ENCODE measurements at places on chromosomes 4 and X.

DNA sequence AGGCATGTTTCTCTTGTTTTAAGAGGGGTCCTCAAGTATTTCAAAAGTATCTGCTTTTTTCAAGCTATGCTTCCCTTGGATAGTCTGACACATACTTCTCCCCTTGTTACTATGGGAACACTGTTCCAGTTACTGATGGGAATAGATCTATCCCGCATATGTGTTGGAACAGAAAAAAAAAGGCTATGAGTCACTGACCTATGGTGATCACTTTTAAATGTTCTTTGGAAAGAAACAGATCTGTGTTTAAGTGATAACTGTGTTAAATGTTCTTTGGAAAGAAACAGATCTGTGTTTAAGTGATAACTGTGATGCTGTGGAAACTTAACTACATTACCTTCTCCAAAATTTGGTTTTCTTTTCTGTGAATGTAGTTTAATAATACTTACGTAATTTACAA, 303.2 kb downstream of the TEX13C start:
- H3K27me3 ChIP-seq: no peaks in the 10 kb centered on the region
- H3K27ac ChIP-seq: no peak overlapping the region
- no peaks in the 10 kb centered on the region for H3K4me1 ChIP-seq
- H3K4me3 ChIP-seq: no peak overlapping the region

GRCh38 chrX:40933132-40933705, 152.0 kb upstream of the USP9X start:
- peak overlapping the region; percentile 98 for H3K27ac ChIP-seq
- peak overlapping the region; percentile 85 for H3K4me3 ChIP-seq
- H3K4me1 ChIP-seq: peaks cover 24% of the 10 kb centered on the region
- H3K36me3 ChIP-seq: no peaks in the 10 kb centered on the region

DNA sequence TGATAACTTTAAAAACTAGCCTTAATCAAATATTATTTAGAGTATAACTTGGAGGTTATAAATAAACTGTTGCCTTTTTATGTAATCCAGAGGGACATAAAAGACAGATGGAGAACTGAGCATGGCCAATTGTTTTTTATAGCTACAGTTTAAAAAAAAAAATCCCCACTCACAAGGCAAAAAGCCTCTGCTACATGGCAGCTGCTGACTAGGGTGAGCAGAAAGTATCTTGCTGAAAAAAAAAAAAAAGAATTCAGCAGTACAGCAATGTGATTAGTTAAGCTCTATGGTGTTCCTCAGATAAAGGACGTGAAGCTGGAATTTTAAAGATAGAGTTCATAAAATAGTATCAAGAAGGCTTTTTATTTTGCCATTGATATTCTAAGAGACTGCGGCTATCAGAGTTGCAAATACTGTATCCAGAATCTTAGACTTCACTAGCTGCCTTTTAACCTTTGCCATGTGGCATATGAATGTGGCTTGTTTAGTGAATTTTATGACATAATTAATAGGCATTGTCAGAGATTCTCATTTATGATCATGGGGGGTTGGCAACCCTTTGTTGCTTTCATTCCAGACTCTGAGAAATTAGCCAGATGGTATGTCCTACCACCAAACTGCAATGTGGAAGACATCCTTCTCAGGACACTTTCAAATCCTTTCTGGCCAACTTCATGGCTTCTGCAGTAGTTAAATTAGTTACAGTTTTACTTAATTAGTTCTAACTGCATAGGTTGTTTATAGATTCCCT, 498.0 kb downstream of the STPG2 start:
- DNase-seq: no peak
- no peaks in the 10 kb centered on the region for H3K27me3 ChIP-seq
- no peaks in the 10 kb centered on the region for H3K36me3 ChIP-seq
- no peak overlapping the region for H3K4me3 ChIP-seq

DNA sequence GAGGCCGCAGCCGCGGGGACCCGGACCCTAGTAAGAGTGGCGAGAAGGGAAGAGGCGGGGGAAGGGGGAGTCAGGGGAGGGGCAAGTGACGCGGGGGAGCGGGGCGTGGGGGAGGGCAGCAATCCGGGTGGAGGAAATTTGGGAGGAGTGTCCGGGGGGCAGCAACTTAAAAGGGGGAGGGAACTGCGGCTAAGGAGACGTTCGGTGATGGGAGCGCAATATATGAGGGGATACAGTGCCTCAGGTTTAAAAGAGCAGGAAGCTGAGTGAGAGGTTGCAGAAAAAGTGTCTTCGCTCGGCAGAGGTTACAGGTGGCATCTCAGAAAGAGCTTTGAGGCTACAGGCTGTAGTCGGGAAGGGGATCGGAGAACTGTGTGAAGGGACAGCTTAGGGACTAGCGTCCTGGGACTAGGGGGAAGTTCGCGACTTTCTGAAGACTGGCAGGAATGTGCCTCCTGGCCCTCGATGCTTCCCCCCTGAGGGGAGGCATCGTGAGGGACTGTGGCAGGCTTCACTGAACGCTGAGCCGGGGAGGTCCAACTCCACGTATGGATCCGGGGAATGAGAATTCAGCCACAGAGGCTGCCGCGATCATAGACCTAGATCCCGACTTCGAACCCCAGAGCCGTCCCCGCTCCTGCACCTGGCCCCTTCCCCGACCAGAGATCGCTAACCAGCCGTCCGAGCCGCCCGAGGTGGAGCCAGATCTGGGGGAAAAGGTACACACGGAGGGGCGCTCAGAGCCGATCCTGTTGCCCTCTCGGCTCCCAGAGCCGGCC, 519 bp downstream of the FOXO4 start:
- peak; percentile 55 for DNase-seq
- H3K4me3 ChIP-seq: peak overlapping the region; percentile 93
- H3K27ac ChIP-seq: peak overlapping the region; percentile 84

DNA sequence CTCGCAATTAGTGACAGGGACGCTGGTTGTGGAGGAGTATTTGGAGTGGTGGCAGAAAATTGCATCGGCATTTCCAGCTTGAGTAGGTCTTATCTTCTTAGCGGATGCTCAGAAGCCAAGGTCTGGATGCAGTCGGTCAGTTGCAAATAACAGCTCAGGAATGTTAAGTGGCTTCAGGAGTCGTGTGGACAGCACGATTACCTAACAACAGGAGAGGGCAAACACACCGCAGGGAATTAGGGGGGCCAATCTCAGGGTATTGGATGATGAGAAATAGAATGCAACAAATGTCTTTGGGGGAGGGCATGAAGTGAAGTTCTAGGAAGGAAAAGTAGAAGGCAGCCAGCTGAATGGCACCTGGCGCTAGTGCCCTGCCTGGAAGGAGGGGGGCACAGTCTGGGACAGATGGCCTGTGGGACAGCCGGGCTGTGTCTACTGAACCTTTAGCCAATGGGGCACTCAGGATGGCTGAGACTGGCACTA, 11.8 kb downstream of the RASL11B start:
- no peak overlapping the region for H3K4me3 ChIP-seq
- H3K27me3 ChIP-seq: no peaks in the 10 kb centered on the region
- no peak overlapping the region for H3K27ac ChIP-seq
- H3K4me1 ChIP-seq: peaks cover 6% of the 10 kb centered on the region
- H3K36me3 ChIP-seq: peaks cover 47% of the 10 kb centered on the region

DNA sequence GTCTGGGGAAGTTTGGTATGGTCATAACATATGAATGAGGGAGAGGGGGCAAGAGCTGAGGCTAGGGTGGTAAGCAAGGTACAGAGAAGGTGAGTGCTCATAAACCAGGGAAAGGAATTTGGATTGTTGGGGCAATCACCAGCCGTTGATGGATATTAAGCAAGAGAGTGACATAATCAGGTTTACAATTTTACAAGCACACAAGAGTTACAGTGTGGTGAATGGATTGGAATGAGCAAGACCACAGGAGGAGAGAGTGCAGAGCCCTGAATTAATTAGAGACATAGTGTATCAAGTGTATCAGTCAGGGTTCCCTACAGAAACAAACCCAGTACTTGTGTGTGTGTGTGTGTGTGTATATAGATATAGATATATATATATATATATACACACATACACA, 18.7 kb upstream of the FMR1NB start:
- no peaks in the 10 kb centered on the region for H3K36me3 ChIP-seq
- DNase-seq: no peak
- no peak overlapping the region for H3K27ac ChIP-seq
- no peaks in the 10 kb centered on the region for H3K4me1 ChIP-seq
- H3K27me3 ChIP-seq: peaks cover 8% of the 10 kb centered on the region

- DNase-seq: no peak
- H3K36me3 ChIP-seq: no peaks in the 10 kb centered on the region
- H3K27me3 ChIP-seq: no peaks in the 10 kb centered on the region
- no peak overlapping the region for H3K27ac ChIP-seq
- H3K4me1 ChIP-seq: no peaks in the 10 kb centered on the region
Observed at GRCh38 chrX:34382416-34382815, 250.3 kb upstream of the FAM47A start.

- DNase-seq: no peak
- peaks cover 13% of the 10 kb centered on the region for H3K27me3 ChIP-seq
- no peaks in the 10 kb centered on the region for H3K4me1 ChIP-seq
- no peak overlapping the region for H3K4me3 ChIP-seq
- no peaks in the 10 kb centered on the region for H3K36me3 ChIP-seq
Observed at GRCh38 chr4:54268151-54268550, 39.1 kb downstream of the PDGFRA start.

- no peak for DNase-seq
- H3K36me3 ChIP-seq: no peaks in the 10 kb centered on the region
- no peak overlapping the region for H3K27ac ChIP-seq
- H3K4me1 ChIP-seq: no peaks in the 10 kb centered on the region
- H3K4me3 ChIP-seq: no peak overlapping the region
- H3K27me3 ChIP-seq: no peaks in the 10 kb centered on the region
Observed at GRCh38 chr4:147195386-147195785, 249.7 kb upstream of the TTC29 start.

DNA sequence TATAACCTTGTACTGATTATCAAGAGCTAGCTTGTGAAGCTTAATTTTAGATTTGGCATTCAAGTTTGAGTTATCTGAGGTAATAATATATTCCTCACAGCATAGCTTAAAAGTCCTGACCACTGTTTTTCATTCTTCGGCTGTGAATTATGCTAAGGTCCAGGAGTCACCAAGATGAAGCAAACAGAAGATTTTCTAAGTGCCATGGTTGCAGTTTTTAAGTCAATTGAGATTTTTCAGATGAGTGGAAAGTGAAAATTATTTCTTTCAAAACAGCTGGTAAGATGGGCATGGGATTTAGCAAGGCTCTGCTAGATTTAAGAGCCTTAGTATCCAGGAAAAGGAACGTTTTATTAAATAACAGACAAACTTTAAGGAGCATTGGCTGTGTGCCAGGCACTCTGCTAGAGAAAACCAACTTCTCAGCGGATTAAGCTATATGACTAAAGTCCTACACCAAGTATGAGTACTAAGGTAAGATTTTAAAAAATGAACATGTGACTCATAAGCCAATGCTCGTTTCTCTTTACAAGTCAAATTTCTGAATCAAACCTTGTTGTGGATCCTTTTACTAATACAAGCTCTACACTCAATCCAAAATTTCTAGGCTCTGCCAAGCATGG, 149.9 kb upstream of the IL15 start:
- no peak for DNase-seq
- H3K27me3 ChIP-seq: peaks cover 9% of the 10 kb centered on the region
- no peaks in the 10 kb centered on the region for H3K4me1 ChIP-seq
- H3K27ac ChIP-seq: no peak overlapping the region
- H3K36me3 ChIP-seq: no peaks in the 10 kb centered on the region
- no peak overlapping the region for H3K4me3 ChIP-seq

DNA sequence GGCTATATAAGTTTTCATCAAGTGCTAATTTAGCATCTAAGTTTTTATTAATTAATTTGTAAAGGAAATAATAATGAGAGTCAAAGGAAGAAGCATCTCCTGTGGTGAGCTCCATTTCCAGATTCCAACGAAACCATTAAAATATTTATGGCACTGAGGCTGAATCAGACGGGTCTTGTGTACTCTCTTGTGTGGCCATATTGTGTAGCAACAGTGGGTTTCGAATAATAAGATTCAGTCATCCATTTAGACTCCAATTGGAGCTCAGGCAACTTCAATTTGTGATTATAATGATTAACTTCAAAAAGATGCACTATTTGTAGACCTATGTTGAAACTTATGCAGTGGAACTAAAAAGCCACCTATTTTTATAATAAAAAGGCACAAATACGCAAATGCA, 82.4 kb downstream of the SNCA start:
- no peaks in the 10 kb centered on the region for H3K27me3 ChIP-seq
- H3K27ac ChIP-seq: no peak overlapping the region
- H3K4me3 ChIP-seq: no peak overlapping the region
- H3K36me3 ChIP-seq: no peaks in the 10 kb centered on the region
- H3K4me1 ChIP-seq: no peaks in the 10 kb centered on the region
- no peak for DNase-seq

DNA sequence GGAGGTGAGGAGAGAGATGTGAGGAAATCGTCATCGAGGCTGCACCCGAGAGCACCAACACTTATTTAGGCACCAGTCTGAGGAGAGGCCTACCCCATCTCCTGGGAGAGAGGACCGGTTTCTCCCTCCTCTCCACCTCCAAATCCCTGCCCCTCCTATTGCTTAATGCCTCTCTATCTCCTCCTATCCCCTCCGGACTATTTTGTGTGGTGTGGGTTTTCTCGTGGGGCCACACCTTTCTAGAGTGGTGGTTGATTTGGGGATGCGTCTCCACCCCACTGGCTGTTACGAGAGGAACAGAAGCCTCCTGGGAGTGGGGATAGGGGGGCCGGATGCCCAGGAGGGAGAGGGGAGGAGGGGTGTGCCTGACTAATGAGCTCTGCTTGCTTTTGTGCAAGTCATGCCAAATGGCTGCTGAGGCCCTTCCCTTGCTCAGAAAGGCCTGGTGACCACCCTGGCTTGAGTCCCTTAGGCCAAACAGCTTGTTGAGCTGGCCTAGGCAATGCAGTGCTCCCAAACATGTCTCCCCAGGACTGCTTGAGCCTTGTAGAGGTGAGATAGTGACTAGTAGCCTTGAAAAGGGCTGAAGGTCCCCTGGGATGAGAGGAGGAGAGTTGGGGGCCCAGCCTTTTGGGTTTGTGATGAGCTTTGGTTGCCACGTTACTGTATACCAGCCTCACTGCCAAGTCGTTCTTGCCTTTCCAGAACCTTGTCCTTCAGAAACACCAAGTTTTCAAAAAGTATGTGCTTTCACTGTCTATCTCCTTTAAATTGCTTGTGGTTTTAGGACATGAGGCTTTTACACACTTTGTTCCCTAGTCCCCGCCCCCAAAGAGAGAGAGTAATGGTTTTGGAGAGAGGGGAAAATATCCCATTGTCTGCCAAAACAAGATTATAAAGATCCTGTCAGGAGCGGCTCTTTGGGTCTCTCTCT, 1.2 kb downstream of the MSN start:
- H3K4me3 ChIP-seq: peak overlapping the region; percentile 96
- peak; percentile 40 for DNase-seq
- peaks cover 6% of the 10 kb centered on the region for H3K36me3 ChIP-seq
- peak overlapping the region; percentile 87 for H3K27ac ChIP-seq

DNA sequence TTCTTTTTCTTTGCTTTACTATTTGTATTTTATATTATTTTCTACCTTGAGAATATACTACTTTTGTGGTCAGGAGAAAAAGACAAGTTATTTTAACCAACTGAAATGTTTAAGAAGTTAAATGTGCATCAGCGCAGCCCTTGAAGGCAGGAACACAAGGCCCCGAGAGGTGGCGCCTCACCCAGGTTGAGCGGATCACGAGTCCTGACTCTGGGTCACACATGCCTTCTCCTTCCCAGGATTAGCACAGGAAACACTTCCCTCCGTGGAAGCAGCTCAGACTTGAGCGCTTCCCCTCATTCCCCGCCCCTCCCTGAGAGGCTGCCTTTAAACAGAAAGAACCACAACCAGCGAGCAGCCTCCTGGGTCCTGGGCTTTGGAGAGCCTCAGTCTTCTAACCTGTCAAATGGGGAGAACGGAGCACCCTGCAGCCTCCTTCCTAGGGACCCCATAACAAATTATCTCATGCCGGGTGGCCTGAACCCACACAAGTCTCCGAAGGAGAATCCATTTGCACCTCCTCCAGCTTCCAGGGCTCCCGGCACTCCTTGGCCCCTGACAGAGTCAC, 217.6 kb downstream of the AFAP1 start:
- H3K36me3 ChIP-seq: no peaks in the 10 kb centered on the region
- H3K27me3 ChIP-seq: peaks cover 1% of the 10 kb centered on the region
- no peak for DNase-seq
- H3K4me1 ChIP-seq: peaks cover 9% of the 10 kb centered on the region
- H3K27ac ChIP-seq: no peak overlapping the region
- H3K4me3 ChIP-seq: no peak overlapping the region

Measured in naive thymus-derived CD8-positive, alpha-beta T cell (primary cell).